ENCODE measurements at places on chromosomes 7 and 10. TPM values are rescaled to one million over a fixed set of nuclear protein-coding genes. Genes with fewer than 3 reads are reported as not detected.

The GTF2IRD1 gene
- 0.34 TPM for total RNA-seq

The C7orf33 gene
- not detected for total RNA-seq

The SLIT1 gene
- total RNA-seq = 0.37 TPM

The LRRC4 gene
- not detected for total RNA-seq

The PON3 gene
- not detected for total RNA-seq

The CFAP58 gene
- total RNA-seq = 0.28 TPM

The SLC39A12 gene
- total RNA-seq = not detected

The UCMA gene
- total RNA-seq = not detected

The ANXA8L1 gene
- total RNA-seq = not detected

The LRRC27 gene
- total RNA-seq = 6.3 TPM

The FOXP2 gene
- not detected for total RNA-seq

The ARHGAP22 gene
- 0.26 TPM for total RNA-seq

Data from activated naive CD8-positive, alpha-beta T cell treated with anti-CD3 and anti-CD28 coated beads, Interleukin-2, amount 10 ng/mL, durations not matched to agents 7 days and 5 days (primary cell).